ENCODE measurements at places on chromosomes 4 and X.

DNA sequence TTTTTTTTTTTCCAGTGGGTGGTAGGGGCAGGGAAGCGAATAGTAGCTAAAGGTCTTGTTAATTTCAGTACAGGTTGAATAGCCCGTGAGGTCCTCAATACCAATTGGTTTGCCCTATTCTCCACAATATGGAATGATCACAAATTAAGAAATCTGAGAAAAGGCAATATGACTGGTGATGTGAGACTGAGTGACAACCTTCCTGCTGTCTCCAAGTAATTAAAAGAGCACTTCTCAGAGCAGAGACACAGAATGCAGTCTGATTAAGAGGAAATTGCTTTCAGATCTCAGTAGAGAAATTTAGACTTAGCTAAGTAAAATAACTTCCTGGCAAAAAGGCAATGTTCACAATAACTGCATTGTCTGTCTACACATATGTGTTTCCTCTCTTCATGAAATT lies 23.0 kb downstream of the GPR174 start:
- DNase-seq: no peak

- no peak for DNase-seq
Measured at GRCh38 chrX:57817302-57817701, 93.0 kb downstream of the ZXDA start.

GRCh38 chr4:2243681-2244380 lies 1.9 kb upstream of the HAUS3 start:
- DNase-seq: no peak

- no peak for DNase-seq
Measured at GRCh38 chr4:187370918-187371317, 624.7 kb upstream of the ZFP42 start.

DNA sequence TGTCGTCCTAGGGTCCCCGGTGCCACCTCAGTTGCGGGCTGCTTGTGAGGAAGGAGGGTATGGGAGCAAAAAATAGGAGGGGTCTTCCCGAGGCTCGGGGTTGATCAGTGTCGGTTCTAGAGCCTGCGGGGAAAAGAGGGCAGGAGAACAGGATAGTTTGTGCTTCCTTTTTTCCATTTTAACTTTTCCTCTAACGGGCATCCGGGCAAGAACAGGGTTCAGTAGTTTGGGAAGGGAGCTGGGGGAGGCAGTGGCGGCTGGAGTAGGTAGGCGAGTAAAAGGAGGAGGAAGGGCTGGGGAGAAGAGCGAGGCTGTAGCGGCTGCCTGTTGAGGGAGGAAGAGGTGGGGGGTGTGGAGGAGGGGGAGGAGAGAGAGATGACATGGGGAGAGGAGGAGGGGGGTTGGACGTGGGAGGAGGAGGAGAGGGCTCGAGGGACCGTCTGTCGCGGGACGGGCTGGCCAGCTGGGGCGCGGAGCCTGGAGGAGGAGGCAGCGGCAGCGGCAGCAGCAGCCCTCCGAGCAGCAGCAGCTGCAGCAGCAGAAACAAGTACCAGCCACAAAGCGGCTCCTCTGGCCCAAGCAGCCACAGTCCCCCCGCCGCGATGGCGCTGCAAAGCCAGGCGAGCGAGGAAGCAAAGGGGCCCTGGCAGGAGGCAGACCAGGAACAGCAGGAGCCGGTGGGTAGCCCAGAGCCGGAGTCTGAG lies at the start of gene SLC16A2:
Gene SLC16A2, plus strand, starts transcription at position 458 of the 704 bp plus-strand sequence. Its CDS starts 145 bp downstream, at position 603.
- DNase-seq: peak; percentile 58

Measured in iPS-NIHi11 (cell line).